Adrenal gland (tissue), 19 donors: ENCODE measurements at places on chromosomes 13 and 19. TPM values are rescaled to one million over a fixed set of nuclear protein-coding genes. Genes with fewer than 3 reads are reported as not detected.

Gene ZNF699
- 7.9 TPM for total RNA-seq

Gene TMEM272
- not detected for total RNA-seq

Gene CEACAM4
- 0.60 TPM for total RNA-seq

Gene FLT3
- total RNA-seq = 0.10 TPM

Gene FUT3
- total RNA-seq = not detected

Gene ATP8B3
- total RNA-seq = 3.5 TPM

Gene DACT3
- 4.0 TPM for total RNA-seq

Gene ZNF729
- not detected for total RNA-seq

Gene OR7A5
- not detected for total RNA-seq

Gene ADGRE3
- total RNA-seq = 0.39 TPM

Gene CC2D1A
- total RNA-seq = 22.2 TPM

Gene ANKRD24
- total RNA-seq = 9.9 TPM

Gene MEDAG
- total RNA-seq = 3.7 TPM

Gene CYP4F11
- total RNA-seq = 0.92 TPM
